ENCODE measurements at places on chromosomes 5 and 9.

DNA sequence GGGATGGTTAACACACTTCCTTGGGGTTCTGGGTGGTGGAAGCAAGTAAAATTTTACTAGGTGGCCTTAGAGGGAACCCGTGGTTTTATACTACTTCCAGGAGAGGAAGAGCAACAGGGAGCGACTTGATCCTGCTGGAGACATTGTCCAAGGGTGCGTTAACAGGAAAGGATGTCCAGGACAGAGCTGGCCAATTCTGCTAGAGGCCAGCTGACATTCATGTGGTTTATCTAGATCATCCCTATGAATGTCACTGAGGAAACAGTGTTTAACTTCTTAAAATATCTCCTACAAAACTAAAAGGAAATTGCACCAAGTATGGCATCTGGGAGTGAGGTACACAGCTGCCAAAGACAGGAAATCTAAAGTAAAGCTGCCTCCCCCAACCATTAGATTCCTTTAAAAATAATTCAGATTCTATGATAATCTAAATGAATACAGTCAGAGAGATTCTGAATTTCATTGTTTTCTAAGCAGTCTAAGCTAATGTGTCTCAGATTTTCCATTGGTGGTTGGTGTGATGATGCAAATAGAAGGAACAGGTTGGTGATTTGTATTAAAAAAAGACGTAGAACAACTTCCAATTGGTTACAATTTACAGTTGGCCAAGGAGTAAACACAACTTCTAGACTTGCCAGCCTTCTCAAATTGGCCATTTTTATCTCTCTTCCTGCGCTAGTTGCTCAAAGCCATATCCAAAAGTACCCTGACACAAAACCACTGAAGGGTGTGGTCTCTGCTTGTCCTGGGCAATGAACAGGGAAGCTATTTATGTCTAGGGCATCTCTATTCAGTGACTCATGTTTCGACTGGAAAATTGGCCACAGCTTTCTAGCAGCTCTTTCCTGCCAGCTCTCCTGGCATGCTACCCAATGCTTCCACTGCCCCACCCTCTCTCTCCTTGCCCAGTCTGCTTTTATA is 574.7 kb upstream of the MEF2C start:
- DNase-seq: no peak

DNA sequence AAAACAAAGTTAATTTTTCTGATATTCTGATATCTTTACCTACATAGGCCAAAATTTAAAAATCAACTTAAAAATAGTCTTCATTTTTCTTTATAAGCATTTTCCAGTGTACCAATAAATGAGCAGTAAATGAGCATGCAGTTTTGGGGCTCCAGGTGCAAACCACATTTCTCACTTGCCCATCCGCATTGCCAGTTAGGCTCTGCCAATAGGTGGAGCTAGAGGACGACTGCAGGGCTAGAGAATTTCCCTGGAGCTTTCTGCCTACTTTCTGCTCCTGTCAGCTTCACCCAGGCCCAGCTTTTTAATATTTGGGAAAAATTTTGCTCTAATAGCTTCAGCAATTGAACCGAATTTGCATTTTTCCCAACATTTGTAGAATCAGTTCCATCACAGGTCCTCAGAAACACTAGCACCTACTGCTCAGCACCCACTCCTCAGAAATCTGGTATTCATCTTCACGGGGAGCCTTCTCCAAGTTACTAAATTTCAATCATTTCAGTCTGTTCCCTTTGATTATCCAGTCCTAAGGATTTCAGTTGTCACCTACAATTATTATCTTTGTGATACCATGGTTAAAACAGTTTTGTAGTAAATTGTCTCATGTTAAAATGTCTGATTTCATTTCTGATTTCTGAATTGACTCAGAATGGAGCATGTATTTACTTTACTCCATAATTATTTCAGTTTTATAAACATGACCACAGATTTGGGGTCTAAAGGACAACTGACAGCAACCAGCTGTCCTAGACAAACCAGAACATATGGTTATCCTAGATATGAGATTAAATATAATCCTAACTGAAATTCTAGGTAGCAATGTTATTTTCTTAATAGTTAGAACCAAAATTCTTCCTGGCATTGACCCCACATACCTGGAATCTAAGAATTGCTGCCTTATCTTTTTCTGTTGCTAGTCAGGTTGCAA is 104.6 kb upstream of the FAM174A start:
- no peak for DNase-seq

DNA sequence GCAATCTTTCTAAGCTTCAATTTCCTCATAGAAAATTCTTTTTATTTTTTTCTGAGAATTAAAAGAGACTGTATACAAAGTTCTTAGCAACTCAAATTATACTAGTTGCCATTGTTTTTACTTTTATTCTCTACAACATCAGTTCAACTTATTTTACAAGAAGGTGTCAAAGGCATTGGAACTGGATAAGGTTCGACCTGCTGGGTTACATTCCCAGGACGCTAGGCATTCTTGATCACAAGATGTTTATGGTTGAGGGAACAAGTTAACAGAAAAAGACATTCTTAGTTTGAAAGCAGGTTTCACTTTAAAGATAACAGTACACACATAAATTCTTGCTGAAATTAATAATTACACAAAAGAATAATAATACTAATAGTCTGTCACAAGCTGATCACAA is 163.5 kb upstream of the SNX2 start:
- no peak for DNase-seq

DNA sequence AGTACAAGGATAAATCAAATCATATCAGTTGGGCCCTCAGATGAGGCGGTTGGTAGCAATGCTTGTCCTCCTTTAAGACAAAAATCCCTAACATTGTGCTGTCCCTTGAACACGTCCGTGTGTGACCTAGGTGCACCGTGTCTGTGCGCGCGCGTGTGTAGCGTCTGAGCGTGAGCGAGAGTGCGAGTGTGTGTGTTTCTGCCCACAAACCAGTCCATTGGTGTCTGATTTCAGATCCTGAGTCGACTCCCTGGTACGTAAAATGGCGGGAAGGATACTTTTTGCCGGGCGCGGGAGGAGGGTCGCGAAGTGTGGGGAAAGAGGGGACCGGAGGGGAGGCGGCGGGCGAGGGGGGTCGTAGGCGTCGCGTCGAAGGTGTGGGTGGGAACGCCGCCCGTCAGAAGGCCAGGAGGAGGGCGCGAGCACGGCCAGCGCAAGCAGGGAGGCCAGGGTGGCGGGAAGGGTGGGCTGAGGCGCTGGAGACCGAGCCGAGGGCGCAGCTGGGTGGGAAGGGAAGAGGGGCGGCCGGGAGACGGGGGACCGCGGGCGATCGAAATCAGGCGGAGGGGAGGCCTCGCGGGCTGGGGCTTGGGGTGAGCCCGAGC is 8.9 kb downstream of the OTP start:
- no peak for DNase-seq

- DNase-seq: no peak
Observed at GRCh38 chr5:2999926-3000325, 248.4 kb upstream of the IRX2 start.

- DNase-seq: no peak
Observed at GRCh38 chr5:33662722-33663427, 222.1 kb downstream of the TARS1 start.

GRCh38 chr9:111621895-111622480 is 9.1 kb upstream of the DNAJC25 start:
- no peak for DNase-seq

DNA sequence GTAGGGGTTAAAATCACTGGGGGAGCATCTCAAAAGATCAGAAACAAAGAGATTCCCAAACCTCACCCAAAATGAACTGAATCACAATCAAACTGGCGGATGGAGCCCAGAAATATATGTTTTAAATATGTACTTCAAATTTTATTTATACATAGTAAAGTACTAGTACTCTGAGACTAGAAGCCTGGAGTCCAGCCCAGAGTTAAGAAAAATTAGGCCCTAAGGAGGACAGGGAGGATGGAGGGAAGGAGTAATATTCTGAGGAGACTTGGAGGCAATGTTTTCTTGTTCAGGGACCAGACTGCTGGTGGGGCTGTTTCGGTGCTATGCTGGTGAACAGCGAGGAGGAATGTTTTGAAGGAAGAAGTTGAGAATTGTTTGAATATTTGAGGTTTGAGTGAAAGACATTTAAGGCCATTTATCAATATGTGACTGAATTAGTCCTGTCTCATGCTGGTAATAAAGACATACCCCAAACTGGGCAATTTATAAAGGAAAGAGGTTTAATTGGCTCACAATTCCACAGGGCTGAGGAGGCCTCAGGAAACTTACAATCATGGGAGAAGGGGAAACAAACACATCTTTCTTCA is 552.4 kb upstream of the DAB2 start:
- no peak for DNase-seq

- DNase-seq: no peak
Observed at GRCh38 chr5:39521098-39521860, 96.5 kb upstream of the DAB2 start.

- no peak for DNase-seq
Observed at GRCh38 chr9:108553111-108553635, 302.6 kb downstream of the ACTL7B start.

DNA sequence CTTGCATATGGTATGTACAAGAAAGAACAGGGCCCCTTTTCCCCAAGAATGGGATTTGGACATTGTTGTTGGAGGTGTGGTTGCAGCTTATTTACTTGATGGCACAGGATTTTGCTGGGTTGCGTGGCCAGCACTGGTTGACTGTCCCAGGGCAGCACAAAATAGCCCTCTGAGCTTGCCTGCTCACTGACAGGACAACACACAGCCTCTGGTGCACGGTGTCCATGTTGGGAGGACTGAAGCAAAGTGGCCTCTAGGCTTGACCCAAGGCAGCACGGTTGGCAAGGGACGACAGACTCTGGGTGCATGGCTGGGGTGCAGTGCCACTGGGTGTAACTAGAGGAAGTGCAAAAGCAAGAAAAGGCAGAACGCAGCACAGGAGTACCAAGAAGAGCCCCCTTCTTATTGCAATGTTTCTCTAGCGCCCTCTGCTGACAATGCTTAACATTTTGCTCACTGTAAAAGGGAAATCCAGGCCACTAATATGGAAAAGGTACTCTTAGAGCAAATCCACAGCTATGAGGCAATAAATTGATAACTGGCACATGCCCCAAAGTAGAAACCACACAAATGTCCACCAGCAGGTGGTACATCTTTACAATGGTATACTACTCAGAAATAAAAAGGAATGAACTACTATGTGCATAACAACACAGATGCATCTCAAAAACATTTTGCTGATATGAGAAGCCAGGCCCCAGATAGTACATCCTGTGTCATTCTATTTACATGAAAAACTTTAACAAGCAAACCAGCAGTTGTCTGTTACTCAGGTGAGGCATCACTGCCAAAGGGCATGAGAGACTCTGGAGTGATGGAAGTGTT is 47.4 kb upstream of the BARX1 start:
- DNase-seq: peak; percentile 27

- no peak for DNase-seq
Observed at GRCh38 chr5:153267506-153267905, 223.0 kb upstream of the GRIA1 start.

DNA sequence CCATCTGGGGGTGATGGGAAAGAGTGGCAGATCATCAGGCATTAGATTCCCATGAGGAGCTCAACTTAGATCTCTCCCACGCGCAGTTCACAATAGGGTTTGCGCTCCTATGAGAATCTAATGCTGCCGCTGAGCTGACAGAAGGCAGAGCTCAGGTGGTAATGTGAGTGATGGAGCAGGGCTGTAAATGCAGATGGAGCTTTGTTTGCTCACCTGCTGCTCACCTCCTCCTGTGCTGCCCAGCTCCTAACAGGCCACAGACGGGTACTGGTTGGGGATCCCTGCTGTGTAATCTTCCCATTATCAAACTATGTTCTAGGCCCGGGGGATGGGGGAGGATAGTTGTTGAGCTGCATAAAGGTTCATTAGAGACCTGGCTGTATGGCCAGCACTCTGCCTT is 58.4 kb downstream of the UGCG start:
- DNase-seq: no peak

DNA sequence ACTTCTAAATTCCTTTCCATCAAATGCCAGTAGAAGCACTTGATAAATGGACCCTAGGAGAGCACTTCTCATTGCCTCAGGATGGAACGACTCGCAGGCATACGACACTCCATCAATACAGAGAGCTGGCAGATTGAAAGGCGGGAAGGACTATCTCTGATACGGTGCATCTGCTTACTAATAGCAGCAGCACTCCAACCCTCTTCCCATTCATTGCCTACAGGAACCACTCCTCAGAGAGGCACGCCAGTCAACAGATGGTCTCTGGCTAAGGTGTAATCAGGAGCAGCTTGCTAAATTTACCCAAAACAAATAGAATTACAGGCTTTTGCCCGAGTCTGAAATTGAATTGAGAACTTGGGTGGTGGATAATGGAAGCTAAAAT is 168.1 kb downstream of the EFNA5 start:
- no peak for DNase-seq

DNA sequence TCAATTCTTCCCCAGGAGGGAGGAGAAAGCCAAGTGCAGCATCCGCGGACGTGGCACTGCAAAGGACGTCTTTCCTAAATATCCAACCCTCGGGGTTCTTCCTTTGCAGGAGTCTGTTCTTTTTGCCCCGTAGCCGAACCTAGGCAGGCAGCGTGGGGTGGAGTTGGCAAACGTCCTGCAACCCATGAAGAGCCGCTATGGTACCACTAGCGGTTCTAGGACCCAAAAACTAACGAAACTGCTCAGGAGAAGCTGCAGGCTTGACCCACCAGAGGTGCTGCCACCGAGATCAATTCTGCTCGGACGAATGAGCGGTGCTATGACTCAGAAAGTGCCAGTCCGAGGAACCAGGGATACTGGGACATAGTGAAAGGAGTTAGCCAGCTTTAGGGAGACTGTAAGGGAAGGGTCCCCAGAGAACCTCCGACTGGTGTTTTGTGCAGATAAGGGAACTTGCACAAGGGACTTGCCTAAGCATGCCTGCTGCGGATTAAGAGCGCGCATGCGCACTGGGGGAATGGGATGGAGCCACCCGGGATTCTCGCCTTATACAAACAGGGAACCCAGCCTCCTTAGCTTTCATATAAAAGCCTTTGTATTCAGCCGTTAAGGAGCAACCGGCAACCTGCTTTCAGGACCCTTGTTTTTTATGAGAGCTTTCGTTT is 32.7 kb downstream of the ANXA2R start:
- peak; percentile 63 for DNase-seq

- no peak for DNase-seq
Observed at GRCh38 chr9:92425474-92425873, 1.2 kb upstream of the OMD start.

GRCh38 chr5:88390481-88390880 is 121.8 kb upstream of the TMEM161B start:
- no peak for DNase-seq

GRCh38 chr9:76803083-76803482 is 38.8 kb downstream of the PCA3 start:
- DNase-seq: no peak

DNA sequence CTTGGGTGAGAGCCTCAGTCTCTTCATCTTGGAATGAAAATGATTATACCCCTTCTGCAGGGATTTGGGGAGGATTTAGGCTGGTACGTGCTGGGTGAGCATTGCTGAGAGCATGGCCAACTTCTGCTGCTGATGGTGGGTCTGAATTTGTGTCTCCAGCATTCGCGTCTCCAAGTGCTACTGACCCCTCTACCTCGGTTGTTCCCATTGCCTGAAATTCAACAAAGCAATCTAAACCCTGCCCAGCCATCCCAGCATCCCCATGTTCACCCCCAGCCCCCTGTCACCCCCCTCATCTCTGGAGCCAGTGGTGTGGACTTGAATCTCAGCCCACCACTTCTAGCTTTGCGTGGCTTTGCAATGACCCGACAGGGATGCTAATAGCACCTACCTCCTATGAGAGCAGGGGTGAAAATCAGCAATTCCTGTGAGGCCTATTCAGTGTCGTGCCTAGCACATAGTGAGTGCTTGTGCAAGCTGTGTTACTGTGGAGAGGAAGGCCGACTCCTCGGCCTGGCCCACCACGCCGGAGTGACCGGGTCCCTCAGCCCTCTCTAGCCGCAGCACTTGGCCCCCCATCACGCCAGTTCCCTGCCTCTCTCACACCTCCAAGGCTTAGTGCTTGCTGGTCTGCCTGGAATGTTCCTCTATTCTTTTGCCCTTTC is 43.4 kb upstream of the SH3PXD2B start:
- no peak for DNase-seq

All from pulmonary artery endothelial cell (primary cell).